ENCODE measurements at places on chromosomes 4 and X.

GRCh38 chr4:183153190-183153916 is 54.3 kb downstream of the WWC2 start:
- no peak for DNase-seq

DNA sequence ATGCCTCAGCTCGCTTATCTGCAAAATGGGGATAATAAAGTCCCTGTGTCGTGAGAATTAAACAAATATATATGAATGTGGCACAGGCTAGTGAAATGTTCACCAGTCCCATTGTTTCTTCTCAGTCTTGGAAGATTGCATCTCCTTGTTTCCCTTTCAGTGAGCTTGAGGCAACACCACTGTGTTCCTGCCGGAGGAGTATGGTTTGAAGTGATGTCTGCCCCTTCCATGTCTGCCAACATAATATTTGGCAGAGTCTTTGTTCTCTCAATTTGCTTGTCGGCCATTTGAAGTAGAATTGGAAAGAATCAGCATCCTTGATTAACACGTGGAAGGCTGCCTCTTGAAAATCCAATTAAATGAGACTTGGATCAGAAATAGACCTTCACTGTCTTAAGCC is 1088.5 kb upstream of the INTU start:
- DNase-seq = no peak

GRCh38 chr4:102524691-102525090 is 23.5 kb downstream of the NFKB1 start:
- DNase-seq = no peak

DNA sequence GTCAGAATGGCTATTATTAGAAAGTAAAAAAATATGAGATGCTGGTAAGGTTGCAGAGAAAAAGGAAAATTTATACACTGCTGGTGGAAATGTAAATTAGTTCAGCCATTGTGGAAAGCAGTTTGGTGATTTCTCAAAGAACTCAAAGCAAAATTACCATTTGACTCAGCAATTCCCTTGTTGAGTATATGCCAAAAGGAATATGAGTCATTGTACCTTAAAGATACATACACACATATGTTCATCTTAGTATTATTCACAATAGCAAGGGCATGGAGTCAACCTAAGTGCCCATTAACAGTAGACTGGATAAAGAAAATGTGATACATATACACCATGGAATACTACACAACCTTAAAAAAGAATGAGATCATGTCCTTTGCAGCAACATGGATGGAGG is 148.2 kb downstream of the COMMD8 start:
- DNase-seq = no peak

- DNase-seq = no peak
These were observed 598.9 kb downstream of the SPOCK3 start for GRCh38 chr4:166635367-166635766.

GRCh38 chr4:147052361-147052760 is 106.7 kb upstream of the TTC29 start:
- no peak for DNase-seq

DNA sequence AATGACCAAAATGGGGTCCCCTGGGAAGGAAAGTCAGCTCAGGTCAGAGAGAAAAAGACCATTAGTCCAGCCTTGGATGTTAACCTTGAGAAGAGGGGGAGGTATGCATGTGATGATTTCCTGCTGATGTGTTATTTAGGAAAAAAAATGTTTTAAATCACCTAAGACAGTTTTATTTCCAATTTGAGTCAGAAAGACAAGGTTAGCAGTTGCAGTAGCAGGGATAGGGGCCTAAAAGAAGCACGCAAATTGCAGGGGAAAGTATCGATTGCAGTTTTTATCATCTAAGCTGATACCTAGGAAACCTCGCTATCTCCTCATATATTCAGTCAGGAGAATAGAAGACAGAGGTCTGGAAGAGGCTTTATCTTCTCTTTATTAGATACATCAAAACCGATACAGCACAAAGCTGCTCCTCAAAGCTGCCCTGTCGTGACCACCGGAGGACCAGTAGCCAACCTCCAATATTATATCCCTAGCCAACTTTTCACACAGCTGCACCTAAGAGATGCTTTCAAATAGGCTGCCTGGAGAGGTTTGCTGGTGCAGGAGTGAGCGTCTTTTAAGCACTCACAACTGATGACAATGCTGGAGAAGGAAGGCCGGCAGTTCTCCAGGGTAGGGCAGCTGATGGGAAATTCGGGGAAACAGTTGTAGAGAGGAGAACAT is 289.4 kb downstream of the INPP4B start:
- DNase-seq = no peak

DNA sequence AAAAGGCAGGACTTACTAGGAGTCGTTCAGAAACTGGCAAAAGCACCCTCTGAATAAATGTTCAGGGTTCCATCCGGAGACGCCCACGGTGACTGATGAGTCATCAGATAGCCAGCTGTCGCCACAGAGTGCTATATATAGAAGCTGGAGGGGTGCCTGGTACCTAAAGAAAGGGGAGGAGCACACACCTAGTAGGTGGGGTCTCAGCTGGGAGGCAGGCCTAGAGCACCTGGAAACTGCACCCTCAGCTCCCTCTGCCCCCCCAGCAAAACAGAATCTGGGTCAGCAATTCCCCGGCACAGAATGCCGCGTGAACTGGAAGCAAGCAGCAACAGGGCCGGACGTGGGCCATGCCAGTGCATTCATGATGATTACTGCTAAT is 242.0 kb downstream of the BCOR start:
- DNase-seq = peak; percentile 26

DNA sequence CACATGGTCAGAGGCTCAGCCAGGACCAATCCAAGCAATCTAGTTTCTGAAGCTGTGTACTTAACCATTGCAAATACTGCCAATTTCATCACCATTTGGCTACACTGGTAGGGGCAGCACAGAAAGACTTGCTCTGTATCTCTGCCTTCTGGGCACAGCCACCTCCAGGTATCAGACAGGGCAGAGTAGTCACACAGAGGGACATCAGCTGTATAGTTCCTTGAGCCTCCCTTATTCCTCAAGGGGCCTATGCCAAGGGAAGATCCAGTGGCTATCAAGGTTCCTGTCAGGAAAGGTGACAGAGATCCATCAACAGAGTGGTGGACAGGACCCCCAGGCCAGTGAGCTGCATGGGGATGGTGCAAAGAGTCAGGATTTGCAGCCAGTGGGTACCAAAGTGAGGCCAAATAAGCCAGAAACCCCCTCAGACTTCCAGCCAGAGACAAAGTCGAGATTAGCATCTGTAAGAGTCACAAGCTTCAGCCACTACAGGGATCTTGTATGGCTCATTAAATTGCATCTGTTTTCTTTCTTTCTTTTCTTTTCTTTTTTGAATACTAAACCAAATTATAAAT is 381.6 kb upstream of the CPEB2 start:
- DNase-seq = no peak

- DNase-seq = no peak
These were observed 482.9 kb downstream of the NAF1 start for GRCh38 chr4:162683659-162684370.

DNA sequence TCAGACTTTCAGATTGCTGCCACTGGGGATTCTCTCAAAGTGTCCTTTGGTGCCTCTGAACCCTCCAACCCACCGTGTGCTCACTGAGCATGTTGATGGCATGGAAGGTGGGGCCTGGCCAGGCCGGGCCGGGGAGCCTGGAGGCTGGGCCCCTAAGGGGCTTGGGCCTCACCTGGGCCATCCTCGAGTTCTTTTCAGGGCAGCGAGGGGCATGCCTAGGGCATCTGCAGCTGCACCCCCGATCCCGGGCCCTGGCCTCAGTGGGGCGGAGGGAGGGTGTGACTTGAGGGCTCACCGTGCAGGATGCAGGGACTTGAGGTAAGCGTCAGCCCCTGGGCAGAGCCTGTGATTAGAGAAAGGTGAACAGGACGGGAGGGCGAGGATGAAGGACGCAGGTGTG is 1.6 kb upstream of the SH3TC1 start:
- no peak for DNase-seq

DNA sequence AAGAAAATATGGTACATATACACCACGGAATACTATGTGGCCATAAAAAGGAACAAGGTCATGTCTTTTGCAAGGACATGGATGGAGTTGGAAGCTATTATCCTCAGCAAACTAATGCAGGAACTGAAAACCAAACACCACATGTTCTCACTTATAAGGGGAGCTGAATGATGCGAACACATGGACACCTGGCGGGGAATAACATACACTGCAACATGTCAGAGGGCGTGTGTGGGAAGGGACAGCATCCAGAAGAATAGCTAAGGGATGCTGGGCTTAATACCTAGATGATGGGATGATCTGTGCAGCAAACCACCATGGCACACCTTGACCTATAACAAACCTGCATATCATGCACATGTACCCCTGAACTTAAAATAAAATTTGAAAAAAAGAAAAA is 19.5 kb upstream of the CNKSR2 start:
- DNase-seq = no peak

DNA sequence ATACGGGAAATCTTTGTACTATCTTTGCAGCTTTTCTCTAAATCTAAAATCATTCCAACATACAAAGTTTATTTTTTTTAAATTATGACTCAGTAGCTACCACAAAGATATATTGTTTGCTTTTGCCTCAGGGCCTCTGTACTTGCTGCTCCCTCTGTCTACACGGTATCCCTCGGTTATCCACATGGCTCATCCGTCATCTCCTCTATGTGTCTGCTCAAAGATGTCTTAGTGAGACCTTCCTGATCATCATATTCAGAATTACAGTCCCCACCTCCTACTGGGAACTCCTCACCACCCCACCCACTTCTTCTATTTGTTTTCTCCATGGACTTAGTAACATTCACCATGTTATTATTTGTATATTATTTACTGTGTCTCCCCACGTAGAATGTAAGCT is 107.8 kb downstream of the PARM1 start:
- no peak for DNase-seq

GRCh38 chr4:37219242-37219641 is 25.3 kb upstream of the NWD2 start:
- DNase-seq = no peak

DNA sequence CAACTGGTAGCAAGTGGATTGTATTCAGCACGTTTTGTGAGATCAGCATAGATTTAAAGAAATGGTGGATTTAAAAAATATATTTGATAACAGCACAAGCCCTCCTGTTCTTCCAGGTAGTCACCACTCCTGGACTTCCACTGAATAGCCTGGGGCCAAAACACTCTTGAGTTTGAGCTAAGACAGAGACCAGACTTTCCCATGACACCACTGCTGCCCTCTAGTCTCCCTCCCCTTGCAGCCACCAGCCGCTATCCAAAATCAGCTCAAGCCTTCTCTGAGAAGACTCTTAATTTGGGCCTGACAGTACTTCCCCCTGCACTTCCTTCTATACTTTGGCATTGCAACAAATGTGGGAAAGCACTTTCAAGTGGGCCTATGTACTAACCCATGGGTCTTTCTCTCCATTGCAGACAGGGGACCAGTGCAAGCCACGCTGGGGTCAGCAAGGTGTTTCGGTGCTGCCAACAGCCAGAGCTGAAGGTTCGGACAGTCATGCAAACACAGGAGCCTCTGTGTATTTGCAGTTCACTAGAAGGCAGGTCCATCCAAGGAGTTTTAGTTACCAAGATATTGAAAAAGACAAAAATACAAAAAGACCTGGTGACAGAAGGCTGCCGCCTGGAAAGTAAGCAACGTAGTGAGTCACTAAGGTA is 40.5 kb upstream of the KLHL13 start:
- no peak for DNase-seq

- no peak for DNase-seq
These were observed 17.9 kb upstream of the HAND2 start for GRCh38 chr4:173547889-173548288.

DNA sequence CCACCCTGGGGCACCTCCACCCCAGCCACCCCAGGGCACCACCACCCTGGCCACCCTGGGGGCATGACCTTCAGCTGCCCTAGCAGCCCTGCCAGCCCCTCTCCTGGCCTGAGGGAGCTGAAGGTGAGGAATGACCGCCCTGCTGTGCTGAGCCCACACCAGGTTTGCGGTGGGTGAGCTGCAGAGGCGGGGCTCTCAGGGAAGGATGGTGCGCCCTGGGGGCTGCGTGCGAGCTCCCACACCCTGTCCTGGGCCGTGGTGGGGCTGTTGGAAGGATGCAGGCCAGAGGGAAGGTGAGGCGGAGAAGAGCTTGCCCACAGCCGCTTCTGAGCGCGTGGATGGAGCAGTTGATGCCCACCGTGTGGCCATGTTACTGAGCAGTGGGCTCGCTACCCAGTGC is 17.7 kb downstream of the UVSSA start:
- DNase-seq = no peak

- DNase-seq = no peak
These were observed 155.2 kb downstream of the SMIM20 start for GRCh38 chr4:26069218-26069617.

DNA sequence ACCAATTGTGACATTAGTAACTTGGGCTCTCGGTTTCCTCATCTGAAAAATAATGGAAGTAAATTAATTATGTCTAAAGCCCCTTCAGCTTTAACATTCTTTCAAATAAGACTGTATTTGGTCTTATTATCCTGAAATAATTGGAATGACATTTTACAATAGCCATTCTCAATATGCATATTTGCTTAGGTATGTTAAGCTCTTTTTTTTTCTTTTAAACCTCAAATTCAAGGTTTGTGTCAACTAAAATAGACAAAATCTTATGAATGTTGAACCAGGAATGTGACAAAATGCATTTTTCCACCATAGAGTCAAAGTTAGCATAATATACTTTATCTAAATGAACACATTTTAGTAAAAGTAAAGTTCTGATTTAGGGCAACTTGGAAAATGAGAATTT is 34.4 kb upstream of the TET2 start:
- no peak for DNase-seq

GRCh38 chr4:72918362-72918761 is 151.2 kb downstream of the COX18 start:
- no peak for DNase-seq

DNA sequence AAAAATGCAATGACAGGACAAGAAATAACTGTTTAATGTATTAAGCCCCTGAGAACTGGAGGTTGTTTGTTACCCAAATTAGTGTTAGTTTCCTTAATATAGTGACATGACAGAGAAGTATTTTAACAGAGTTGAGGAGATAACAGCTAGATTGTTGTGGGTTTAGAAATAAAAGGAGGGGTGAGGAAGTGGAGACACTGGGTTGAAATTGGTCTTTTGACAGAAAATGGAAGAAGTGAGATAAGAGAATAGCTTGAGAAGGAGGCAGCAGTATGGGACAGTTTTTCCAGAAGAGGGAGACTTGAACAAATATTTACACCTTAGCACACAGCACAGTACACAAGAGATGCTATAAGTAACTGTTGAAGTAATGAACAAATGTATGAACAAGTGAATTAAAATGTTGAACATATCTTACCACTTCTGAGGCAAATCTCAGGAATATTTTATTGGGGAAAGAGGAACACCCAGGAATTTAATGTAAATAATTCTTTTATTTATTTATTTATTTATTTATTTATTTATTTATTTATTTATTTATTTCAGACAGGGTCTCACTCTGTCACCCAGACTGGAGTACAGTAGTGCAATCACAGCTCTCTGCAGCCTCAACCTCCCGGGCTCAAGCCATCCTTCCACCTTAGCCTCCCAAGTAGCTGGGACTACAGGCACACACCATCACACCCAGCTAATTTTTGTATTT is 58.0 kb upstream of the EGFL6 start:
- DNase-seq = no peak

DNA sequence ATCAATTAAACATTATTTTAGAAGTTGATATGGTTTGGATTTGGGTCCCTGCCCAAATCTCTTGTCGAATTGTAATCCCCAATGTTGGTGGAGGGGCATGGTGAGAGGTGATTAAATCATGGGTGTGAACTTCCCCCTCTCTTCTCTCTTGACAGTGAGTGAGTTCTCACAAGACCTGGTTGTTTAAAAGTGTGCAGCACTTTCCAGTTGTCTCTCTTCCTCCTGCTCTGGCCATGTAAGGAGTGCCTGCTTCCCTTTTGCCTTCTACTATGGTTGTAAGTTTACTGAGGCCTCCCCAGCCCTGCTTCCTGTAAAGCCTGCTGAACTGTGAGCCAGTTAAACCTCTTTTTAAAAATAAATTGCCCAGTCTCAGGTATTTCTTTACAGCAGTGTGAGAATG is 141.4 kb downstream of the GALNTL6 start:
- DNase-seq = no peak

Data from GM03348 (cell line).